Activated CD4-positive, alpha-beta T cell treated with anti-CD3 and anti-CD28 coated beads for 24 hours (primary cell): ENCODE measurements at places on chromosomes 7 and 10.

DNA sequence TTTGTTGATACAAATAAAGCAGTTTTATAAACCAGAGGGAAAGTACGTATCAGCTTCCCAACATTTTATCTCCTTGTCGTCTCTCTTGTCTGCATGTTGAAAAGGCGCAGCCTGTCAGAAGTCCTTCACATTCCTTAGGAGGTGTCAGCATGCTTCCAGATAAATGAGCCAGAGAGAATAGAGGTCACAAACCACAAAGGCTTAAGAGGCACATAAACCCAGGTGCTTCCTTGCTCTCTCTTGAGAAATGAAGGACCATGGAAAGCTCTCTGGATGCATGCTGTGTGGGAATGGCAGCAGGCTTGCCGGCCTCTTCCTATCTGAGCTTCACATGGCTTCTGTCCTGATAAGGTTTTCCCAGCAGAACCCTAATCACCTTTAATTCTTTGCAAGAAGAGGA is 448.5 kb downstream of the XPNPEP1 start:
- DNase-seq: no peak

GRCh38 chr7:132930881-132931280 is 151.0 kb downstream of the CHCHD3 start:
- no peak for DNase-seq

GRCh38 chr7:47528471-47528870 is 53.4 kb downstream of the TNS3 start:
- no peak for DNase-seq

DNA sequence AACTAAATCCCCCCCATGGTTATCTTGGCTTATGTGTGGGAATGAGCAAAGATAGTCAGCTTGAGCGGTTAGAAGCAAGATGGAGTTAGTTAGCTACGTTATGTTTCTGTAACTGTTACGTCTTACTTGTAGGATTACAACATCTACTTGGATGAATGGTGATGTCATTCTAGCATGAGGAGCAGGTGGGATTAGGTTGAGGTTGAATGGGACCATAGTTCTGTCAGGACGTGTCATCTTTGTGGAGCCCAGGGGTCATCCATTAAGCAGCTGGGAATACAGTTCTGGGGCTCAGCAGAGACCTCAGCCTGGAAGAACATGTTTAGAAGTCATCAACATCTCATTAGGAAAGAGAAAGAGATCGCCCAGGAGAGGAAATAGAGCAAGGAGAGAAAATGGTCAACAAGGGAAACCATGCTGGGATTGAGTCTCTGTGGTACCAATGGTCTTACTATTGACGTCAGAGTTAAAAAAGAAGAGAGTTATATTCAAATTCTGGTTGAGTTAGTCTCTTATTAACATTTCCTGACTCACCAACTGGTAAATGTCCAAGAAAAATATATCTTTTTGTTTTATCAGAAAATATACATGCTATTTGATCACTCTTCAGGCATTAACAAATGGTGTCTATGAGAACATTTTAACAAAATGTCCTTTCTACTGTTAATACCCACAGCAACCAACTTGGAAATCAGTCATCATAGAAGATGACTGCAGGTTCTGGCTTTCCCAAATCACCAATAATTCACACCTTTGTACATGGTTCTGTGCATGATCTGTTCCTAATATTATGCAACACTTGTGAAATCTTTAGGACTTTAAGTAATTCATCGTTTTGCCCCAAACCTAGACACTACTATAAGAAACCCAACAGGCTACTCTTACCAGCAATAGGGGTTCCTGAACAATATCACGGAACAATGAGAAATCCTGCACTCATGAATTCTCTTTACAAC is 96.9 kb downstream of the KIAA1217 start:
- DNase-seq: no peak

- DNase-seq: no peak
Measured at GRCh38 chr10:127148066-127148932, 48.1 kb downstream of the INSYN2A start.

- DNase-seq: peak; percentile 38
Measured at GRCh38 chr7:3673524-3673923, 372.5 kb downstream of the SDK1 start.

DNA sequence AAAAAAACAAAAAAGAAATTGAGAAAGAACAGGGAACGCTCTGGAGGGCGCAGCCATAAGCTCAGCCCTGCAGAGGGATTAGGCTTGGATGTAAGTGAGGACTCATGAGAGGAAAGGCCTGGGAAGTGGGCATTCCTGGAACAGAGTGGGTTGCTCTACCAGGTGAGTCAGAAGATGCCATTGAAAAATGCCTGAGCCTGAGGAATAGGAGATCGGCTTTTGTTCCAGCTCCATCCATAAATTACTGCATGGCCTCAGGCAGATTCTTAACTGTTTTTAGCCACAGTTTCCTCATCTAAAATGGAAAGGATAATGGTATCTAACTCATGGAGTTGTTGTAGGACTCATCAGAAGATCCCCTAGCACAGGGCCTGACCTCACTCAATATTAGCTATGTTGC is 1.1 kb upstream of the RGR start:
- DNase-seq: no peak

- no peak for DNase-seq
Measured at GRCh38 chr10:23174977-23175512, 17.1 kb upstream of the PTF1A start.

DNA sequence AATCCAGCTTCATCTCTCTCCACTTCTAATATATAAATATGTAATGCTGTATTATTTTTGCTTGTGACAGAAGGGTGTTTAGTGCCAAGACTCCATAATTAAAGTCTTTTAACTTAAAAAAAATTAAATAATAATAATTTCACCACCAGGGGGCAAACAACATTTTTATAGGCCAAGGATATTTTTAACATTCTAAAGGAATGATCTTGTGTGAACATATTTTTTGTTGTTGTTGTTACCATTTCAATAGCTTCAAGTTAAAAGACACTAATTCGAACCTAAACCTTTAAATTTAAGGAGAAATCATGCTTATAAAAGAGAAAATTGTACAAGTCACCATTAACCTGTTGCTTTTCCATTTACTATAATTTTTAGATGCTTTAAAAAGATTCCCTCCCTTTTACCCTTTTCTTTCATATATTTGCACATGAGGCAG is 7.5 kb upstream of the DNAJC1 start:
- no peak for DNase-seq

DNA sequence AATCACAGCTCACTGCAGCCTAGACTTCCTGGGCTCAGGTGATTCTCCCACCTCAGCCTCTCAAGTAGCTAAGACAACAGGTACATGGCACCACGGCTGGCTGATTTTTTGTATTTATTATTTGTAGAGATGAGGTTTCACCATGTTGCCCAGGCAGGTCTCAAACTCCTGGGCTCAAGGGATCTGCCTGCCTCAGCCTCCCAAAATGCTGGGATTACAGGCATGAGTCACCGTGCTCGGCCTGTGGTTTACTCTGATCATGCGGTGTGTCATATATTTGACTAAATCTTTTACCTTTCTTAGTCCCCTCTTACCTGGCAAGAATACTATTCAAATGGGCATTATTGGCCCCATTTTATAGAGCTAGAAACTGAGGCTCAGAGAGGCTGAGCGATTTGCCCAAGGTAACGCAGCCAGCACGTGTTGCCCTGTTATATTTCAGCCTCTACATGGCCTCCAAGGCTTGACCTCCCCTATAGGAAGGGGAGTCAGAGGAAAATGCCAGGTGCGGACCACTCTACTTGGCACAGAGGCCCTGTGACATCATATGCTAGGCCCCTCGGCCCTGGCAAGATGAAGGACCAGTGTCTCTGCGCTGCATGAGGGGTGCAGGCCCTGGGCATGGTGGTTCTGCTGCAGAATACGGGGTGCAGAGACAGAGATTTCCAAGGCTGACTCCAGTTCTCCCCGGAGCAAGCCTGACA is 8.2 kb downstream of the ZCCHC24 start:
- DNase-seq: no peak

DNA sequence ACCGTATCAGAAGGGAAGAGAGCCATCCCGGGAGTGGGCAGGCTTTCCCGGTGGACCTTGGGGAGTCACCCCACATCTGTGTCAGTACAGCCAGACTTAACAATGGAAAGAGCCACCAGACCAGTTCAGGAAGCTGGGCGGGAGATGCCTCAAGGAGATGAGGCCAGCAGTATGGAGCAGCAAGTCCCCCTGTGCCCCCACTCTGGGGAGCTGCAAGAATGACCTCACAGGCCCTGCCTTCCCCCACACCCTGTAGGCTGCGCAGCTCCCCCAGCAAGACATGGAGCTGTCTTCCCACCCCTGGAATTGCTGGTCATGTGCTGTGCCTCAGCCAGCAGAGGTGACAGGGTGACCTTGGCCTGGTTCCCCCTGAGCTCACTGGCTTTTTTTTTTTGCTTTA is 76.8 kb upstream of the INSIG1 start:
- DNase-seq: no peak

DNA sequence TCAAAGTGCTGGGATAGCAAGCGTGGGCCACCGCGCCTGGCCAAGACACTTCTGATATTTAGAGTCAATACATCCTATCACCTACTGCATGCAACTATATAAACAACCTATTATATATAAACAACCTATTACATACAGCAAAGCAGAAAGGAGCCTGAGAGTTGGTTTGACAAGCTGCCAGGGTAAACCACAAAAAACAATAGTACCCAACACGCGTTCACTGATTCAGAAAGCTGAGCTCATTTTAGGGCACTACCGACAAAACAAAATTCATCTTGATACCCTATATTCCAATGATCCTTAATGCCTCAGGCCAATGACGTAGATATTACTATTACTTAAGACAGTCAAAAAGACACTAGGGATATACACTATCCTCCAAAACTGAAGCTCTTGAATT is 16.2 kb downstream of the MALSU1 start:
- no peak for DNase-seq

DNA sequence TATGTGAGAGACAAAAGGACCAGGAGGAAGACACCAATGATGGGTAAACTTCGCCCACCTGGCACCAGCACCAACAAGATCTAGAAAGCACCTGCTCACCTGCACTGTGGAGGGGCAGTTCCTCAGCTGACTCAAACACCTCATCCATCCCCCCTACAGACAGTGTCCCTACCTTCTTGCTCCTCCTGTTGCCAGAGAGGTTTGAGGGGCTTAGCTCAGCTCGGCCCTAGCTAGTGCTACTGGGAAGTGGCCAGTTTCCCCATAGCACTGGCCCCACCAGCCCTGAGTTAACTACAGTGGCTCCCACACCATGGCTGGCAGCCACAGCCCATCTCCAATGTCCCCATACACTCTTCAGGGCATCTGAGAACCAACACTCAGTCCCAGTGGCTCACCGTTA is 70.8 kb downstream of the GRID1 start:
- DNase-seq: no peak

GRCh38 chr10:87696922-87697745 is 37.5 kb downstream of the PAPSS2 start:
- DNase-seq: no peak

DNA sequence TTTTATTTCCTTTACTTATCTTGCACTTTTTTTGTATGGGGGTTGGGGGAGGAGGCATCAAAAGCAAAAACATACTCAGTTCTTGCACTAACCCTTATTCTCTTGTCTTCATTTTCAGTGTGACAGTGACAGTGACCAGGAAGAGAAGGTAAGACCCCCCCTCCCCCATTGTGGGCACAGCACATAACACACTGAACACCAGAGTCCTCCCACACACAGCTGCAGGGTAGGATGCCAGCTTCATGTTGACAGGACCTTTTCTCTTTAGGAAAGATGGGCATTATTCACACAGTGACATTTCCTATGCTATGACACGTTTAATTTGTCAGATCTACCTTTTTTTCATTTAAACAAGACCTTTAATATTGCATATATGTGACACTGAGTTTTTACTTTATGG is 696.3 kb upstream of the GALNT17 start:
- DNase-seq: no peak

- no peak for DNase-seq
Measured at GRCh38 chr10:99370993-99371392, 41.8 kb downstream of the CNNM1 start.

GRCh38 chr10:18666810-18667209 is 7.6 kb downstream of the ARL5B start:
- no peak for DNase-seq

- DNase-seq: no peak
Measured at GRCh38 chr10:7853890-7854289, 35.6 kb downstream of the TAF3 start.

- no peak for DNase-seq
Measured at GRCh38 chr10:110410329-110411046, 87.2 kb upstream of the DUSP5 start.

- no peak for DNase-seq
Measured at GRCh38 chr10:129498680-129499079, 31.6 kb downstream of the MGMT start.

- no peak for DNase-seq
Measured at GRCh38 chr10:52106899-52107298, 207.2 kb upstream of the DKK1 start.

- DNase-seq: no peak
Measured at GRCh38 chr10:31322647-31323046, 3.6 kb downstream of the ZEB1 start.

- no peak for DNase-seq
Measured at GRCh38 chr7:30240106-30240800, 44.1 kb upstream of the ZNRF2 start.

- no peak for DNase-seq
Measured at GRCh38 chr10:131847241-131847783, 53.5 kb upstream of the PPP2R2D start.

DNA sequence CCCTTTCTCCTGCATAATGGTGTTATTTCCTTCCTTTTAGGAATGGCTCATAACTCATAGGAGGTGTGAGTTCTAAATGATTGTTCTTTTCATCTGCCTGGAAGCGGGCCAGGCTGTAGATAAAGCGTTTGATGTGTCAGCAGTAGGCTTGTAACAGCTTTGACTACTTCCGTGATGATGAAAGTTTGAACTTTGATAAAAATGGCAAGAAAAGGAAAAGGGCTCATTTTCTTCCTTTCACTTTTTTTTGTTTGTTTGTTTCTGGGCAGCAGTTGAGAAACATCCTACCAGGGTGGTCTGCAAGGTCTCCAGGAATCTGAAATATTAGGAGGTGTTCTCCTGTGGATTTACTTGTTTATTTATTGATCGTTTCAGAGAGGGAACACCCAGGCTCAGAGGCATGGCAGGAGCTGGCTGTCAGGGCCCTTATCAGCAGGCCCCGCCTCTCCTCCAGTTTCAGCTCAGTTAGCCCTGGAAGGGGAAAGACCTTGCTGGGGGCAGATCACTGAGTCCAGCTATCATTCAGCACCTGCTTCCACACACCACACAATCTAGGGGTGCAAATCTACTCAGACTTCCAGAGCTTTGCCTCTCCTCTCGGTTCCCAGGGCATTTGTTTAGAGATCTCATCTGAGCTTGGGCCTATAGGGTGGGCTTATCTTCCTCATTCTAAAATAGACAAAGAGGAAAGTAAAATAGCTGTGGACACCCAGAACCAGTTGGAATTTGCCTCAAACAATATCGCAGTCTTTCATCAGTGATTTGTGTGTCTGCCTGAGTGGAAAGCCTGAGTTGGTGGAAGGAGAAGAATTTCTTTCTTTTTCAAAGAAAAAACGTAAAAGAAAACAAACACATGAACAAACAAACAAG is 130.9 kb downstream of the BMPER start:
- DNase-seq: no peak

- no peak for DNase-seq
Measured at GRCh38 chr7:19816128-19816527, 42.7 kb upstream of the TMEM196 start.
